ENCODE measurements at places on chromosomes 2 and 18.

- DNase-seq = no peak
Measured at GRCh38 chr18:70998490-70998889, 709.6 kb downstream of the SOCS6 start.

DNA sequence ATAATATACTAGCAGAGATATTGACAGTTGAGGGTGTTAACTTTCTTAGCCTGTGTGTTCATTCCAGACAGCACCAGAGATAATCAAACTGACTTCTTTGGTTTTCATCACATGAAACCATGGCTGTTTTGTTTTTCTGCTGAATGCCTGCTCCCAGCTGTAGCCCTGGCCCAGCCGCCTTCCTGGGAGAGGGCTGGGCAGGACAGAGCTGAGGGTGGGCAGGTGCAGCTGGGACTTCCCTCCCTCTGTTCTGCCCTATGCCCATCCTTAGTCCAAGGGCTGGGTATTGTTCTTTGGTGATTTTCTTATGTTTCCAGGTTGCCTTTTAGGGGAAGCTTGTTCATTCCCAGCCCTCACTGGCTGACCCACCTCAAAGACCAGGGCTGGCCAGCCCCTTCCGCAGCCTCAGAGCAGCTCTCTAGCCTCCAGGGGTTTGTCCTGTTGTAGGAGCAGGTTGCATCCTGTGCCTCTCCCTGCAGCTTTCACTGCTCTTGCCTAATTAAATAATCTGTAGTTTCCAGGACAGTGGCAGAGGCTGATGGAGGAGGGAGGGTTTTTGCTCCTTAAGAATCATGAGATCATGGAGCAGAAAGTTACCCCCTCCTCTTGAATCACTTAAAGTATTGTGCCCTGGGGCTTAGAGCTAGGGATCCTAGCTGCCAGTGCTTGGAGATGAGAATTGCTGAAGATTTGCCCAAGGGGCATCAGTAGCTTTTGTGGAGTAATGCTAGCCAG, 61.4 kb downstream of the MTCL1 start:
- DNase-seq = no peak

GRCh38 chr2:3269425-3270094, 108.1 kb downstream of the EIPR1 start:
- DNase-seq = no peak

DNA sequence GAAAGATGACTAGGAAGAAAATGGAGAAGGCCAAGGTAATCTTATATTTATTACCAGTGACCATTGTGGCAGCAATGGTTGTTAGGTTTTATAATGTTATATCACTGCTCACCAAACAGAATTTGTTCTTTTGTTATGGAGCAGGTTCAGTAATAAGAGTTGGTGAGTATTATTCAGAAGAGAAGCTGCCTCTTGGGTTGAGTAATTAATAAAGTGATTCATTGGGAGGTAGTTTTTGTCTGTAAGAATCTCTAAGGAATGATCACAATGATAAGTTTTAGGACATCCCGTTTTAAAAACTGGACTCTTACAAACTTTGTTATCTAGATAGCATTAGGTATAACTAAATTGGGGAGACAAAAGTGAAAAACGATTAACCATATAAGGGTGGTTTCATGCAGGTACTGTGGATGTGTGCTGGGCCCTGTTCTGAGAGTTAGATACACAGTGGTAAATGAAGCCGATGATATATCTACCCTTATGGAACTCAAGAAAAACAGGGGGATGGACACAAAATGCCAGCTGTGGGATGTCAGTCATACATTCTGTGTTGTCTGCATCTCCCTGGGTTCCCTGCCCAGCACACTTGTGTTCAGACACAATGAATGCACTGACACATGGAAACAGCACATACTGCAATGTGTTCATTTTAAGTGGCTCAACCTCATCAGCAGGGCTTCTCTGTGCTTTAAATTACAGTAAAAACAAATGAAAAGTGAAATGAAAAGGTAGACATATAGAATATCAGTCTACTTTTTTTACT, 7.5 kb downstream of the MAP4K4 start:
- no peak for DNase-seq

- no peak for DNase-seq
Measured at GRCh38 chr18:10064267-10064666, 150.5 kb downstream of the VAPA start.

DNA sequence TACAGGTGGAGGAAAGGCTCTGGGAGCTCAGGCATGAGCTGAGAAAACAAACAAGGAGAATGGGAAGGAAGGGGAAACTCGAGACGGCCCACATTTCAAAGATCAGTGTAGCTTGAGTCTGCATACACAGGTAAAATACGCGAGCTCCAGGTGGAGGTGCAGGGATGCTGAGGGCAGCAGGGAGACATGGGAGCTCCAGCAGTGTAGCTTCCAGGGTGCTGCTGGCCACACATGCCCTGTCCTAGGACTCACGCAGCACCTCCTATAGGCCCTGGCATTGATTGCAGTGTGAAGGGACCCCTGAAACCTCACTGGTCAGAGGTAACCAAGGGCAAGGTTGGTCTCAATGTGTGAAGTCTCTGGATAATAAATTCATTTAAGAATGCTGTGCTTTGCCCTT, 362.8 kb upstream of the HS6ST1 start:
- no peak for DNase-seq

DNA sequence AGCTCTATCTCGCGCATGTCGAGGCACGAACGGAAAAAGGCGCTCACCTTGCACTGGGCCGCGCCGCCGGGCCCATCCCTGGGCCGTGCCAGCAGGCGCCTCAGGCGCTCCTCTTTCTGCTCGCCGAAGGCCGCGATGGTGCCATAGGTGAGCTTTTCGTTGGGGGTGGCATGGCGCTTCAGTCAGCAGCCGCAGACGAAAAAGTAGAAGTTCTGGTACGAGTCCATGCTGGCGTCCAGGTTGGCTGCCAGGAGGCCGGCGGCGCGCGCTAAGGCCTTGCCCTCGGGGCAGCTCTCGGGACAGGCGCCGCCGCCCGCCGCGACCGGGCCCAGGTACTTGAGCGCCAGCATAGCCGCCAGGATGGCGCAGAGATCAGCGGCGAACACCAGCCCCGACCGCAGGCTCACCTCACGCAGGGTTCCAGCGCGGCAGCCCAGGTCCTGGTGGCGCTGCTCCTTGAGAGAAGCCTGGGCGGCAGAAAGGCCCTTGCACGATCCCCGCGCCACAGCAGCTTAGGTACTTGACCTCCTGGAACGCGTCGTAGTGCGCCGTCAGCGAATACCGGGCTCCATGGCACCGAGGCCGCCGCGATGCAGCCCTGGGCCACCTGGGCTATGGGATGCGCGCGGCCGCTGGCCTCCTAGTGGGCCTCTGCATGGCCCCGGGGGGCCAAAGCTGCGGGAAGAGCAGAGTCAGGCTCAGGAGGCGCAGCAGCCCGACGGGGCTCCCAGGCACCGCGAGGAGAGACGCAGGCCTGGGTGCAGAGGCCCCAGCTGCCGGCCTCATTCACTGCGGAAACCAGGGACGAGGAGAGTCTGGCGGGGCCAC, 12.8 kb downstream of the ALPG start:
- no peak for DNase-seq

- DNase-seq = no peak
Measured at GRCh38 chr2:190451561-190452176, 43.5 kb downstream of the MFSD6 start.

- DNase-seq = no peak
Measured at GRCh38 chr18:22344908-22345670, 72.6 kb downstream of the CTAGE1 start.

DNA sequence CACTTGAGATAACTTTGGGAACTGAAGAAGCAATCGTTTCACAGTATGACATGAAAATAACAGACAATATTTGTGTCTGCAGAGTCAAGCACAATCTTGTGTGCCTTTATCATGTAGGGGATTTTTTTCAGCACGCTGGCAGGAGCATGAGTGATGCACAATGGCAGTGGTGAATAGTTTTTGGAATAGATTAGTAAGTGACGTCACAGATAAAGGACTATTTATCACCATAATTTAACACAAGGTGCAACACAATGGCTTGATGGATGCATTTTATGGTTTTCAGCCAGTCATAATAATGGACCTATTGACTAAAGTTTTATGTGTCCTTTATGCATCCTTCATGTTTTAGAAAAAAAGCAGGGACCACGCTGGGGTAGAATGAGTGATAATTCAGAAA, 559.8 kb upstream of the FANCL start:
- DNase-seq = no peak

GRCh38 chr18:29780816-29781215, 1261.7 kb downstream of the DSC3 start:
- DNase-seq = no peak

- DNase-seq = no peak
Measured at GRCh38 chr2:68341583-68341982, 21.8 kb upstream of the CNRIP1 start.

DNA sequence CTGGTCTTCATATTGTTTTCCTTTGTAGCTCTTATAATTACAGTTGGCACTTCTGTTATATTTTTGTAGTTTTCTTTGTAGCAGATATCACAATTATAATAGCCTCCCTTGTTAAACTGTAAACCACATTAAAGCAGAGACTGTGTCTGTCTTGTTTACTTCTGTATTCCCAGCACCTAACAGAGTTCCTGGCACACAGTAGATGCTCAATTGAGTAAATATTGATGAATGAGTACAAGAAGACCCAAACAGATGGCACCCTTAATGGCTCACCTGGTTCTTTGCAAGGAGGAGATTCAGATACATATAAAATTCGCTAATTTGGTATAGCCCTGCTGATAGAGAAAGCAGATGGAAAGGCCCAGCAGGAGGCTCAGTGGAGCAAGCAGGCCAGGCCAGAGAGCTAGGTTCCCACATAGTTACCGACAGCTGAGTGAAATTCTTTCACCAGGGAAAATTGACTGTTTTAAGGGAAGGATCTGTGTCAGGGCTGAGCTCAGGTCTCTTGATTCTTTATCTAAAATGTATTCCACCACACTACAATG, 120.1 kb downstream of the NUP35 start:
- no peak for DNase-seq

DNA sequence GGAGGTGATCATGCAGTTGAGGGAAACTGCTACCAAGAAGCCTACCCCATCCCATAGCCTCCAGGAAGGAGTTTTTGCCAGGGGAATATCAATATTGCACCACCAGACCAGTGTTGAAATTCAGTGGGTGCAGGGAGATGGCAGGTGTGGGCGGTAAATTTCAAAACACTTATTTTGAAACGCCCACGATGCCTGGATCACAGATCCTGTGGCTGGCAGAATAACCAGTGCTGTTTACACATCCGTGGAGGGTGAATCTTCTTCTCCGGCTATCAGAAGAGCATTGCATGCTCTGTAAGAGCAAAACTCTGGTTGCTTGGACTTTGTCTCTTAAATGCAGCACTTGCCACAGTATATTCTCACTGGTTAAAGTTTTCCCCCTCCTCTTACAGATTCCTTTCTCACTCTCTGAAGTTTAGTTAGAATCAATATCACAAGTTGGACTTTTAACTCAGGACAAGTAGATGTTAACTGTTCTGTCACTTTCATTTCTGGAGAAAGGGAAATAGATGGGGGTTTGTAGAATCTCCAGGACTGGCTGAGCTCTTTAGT, 70.5 kb upstream of the ZCCHC2 start:
- DNase-seq = peak; percentile 45

- no peak for DNase-seq
Measured at GRCh38 chr18:78595453-78595852, 384.2 kb upstream of the SALL3 start.

DNA sequence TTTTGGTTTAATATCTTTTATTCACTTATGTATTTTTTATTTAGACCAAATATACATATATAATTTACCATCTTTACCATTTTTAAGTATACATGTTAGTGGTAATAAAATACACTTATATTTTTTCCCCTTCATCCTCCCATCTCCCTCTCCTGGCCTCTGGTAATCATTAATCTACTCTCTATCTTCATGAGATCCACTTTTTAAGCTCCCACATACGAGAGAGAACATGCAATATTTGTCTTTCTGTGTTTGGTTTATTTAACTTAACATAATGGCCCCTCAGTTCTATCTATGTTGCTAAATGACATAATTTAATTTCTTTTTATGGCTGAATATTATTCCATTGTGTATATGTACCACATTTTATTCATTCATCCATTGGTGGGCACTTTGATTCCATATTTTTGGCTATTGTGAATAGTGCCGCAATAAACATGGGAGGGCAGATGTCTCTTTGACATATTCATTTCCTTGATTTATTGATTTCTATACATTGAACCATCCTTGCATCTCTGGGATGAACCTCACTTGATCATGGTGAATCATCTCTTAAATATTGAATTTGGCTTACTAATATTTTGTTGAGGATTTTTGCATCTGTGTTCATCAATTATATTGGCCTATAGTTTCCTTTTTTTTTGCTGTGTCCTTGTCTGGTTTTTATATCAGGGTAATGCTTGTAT, 41.5 kb upstream of the MEP1B start:
- DNase-seq = no peak

GRCh38 chr2:144310484-144310883, 209.4 kb downstream of the ZEB2 start:
- DNase-seq = no peak

DNA sequence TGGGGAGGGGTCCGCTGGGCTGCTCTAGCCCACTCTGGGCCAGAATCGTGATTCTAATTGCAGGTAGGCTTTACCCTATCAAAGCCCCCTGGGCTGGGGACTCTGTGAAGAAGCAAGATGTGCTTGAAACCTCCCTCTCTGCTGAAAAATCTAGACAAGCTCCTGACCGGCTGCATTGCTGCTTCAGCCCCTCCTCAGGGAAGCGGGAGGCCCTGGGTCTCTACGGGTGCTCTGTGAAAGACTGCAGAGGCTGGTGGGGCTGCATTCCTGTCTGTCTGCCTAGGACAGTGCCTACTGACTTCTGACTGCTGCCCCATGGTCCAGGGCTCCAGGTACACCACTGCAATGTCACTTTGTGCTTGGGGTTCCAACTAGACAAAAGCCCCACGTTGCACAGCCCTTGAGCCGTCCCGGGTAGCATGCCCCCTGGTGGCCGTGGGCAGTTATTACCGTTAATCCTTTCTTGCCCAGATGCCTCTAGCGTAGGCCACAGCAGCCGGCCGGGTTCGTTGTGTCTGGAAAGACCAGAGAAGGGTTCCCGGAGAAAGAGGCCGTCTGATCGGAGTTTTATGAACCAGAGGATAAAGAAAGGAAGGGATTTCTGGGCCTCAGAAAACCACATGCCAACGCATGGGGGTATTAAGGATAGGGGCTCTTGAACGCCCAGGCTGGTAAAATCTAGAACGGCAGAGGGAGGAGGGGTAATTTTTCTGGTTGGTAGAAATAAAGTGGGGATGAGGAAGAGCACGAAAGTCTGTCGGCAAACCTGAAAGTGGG, 15.9 kb upstream of the C1QL2 start:
- DNase-seq = peak; percentile 32
